ENCODE measurements at places on chromosomes 4 and X. TPM values are rescaled to one million over a fixed set of nuclear protein-coding genes. Genes with fewer than 3 reads are reported as not detected.

Gene CLCN4
- 0.11 TPM for total RNA-seq

Gene RHOXF2B
- 1.9 TPM for total RNA-seq

Gene FAM13A
- total RNA-seq, result 14.1 TPM

Gene RPGR
- 3.9 TPM for total RNA-seq

Gene FUNDC1
- total RNA-seq, result 18.4 TPM

Gene RPA4
- total RNA-seq, result not detected

Gene KDR
- 0.13 TPM for total RNA-seq

Gene GPR82
- not detected for total RNA-seq

Gene HELT
- not detected for total RNA-seq

Gene PPP2R2C
- 0.04 TPM for total RNA-seq

Gene PRSS12
- not detected for total RNA-seq

Gene DRD5
- not detected for total RNA-seq

Gene CT45A8
- 27.7 TPM for total RNA-seq

Gene SMIM31
- total RNA-seq, result not detected

Gene F8A1
- total RNA-seq, result 0.27 TPM

Gene UGT2B15
- 0.16 TPM for total RNA-seq

Gene TCEAL6
- not detected for total RNA-seq

Gene SSX3
- 37.4 TPM for total RNA-seq

Gene TMLHE
- 16.1 TPM for total RNA-seq

Gene STPG2
- total RNA-seq, result not detected

Gene IGSF1
- total RNA-seq, result 1.1 TPM

Gene PFKFB1
- 0.24 TPM for total RNA-seq

Gene CORIN
- total RNA-seq, result 0.31 TPM

Gene FAAH2
- total RNA-seq, result 0.47 TPM

Gene HMX1
- not detected for total RNA-seq
